ENCODE measurements at places on chromosomes 7 and 10. TPM values are rescaled to one million over a fixed set of nuclear protein-coding genes. Genes with fewer than 3 reads are reported as not detected.

The PON3 gene
- not detected for total RNA-seq

The SFTPA1 gene
- not detected for total RNA-seq

The PGAM1 gene
- 197 TPM for total RNA-seq

GRCh38 chr7:155380221-155380861 is 77.6 kb upstream of the EN2 start:
- peak; percentile 46 for DNase-seq

DNA sequence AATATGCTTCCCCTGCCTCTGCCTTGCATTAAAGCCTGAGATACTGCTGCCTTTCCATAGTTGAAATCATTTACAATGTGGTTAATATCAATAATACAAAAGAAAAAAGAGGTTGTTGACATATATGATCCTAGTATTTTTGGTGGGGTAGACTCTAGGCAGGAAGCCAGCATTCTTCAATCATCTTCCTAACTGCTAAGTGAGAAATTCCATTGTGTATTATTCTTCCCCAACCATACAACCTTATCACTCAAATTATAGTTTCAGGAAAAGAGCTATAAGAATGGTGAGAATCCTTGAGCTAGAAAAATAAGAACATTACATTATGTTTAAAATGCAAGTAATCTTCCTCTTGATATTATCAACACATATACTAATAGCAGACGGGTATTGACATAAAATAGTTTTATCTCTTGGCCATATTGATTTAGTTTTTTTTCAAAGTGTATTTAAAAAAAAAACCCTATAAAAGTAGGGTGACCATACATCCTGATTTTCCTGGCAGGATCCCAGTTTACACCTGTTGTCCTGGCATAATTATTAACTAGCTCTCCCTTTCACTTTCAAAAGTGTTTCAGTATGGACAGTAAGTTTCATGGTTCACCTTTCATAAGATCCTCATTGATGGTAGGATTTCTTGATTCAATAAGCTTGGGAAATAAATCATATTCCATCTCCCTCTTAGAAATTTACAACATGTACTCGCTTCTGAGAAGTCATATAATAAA is 33.4 kb upstream of the WASL start:
- DNase-seq = no peak

The IFIT2 gene
- 2.3 TPM for total RNA-seq

The ERVW-1 gene
- 0.24 TPM for total RNA-seq

- no peak for DNase-seq
These were observed 6.1 kb downstream of the LRRTM3 start for GRCh38 chr10:66931949-66932343.

Data from mesothelial cell of epicardium (in vitro differentiated cells).